ENCODE measurements at places on chromosomes 3 and 15. TPM values are rescaled to one million over a fixed set of nuclear protein-coding genes. Genes with fewer than 3 reads are reported as not detected.

Gene ARPP21
- total RNA-seq, result not detected

DNA sequence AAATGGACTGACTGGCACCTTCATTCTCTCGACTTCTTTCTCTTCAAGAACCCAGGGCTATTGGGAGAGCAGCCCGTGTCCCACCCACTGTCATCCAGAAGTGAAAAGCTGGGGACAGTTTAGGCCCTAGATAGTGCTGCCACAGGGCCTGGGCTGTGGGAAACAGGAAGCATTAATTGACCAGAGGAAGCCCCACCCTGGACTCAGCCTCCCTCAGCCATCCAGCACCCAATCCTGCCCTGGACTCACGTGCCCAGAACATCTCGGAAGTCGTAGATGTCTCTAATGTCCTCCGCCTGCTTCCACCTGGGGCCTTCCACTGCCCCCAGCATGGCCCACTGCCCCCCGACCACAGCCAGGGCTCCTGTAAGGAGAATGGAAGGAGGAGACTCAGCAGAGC lies 2.3 kb downstream of the CAMK1 start:
- H3K36me3 ChIP-seq, result peaks cover 34% of the 10 kb centered on the region
- peak overlapping the region; percentile 38 for H3K27ac ChIP-seq
- H3K4me1 ChIP-seq, result peaks cover 47% of the 10 kb centered on the region
- peak; percentile 55 for DNase-seq

Gene PDZRN3
- 16.0 TPM for total RNA-seq

DNA sequence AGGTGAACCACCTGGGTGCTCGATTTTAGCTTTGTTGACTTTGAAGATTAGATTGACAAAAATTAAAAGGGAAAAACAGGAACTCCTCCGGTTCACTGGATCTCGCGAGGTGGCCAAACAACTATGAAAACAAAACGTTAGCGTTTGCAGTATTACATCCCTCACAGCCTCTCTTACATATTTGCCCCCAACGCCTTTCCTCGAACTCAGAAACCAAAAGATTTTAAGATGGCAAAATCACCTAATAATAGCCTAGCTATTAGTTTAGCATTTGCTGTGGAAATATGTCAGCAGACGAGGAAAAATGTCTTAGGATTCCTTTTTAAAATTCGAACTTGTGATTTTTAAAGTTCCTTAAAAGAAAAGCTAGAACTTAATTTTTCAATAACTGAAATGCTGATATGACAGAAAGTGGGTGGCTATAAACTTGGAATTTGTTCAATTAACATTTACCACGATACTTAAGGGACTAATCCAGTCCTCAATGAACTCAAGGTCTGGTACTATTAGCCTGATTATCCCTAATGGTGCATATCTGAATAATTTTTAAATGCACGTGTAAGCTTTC lies 491 bp upstream of the SENP7 start:
- DNase-seq, result no peak
- H3K27me3 ChIP-seq, result no peaks in the 10 kb centered on the region
- peaks cover 18% of the 10 kb centered on the region for H3K4me1 ChIP-seq
- no peaks in the 10 kb centered on the region for H3K36me3 ChIP-seq

GRCh38 chr3:27504749-27505148 lies 20.6 kb upstream of the SLC4A7 start:
- no peak overlapping the region for H3K4me3 ChIP-seq
- H3K4me1 ChIP-seq, result peaks cover 8% of the 10 kb centered on the region
- H3K27me3 ChIP-seq, result no peaks in the 10 kb centered on the region
- H3K27ac ChIP-seq, result no peak overlapping the region
- no peak for DNase-seq
- no peaks in the 10 kb centered on the region for H3K36me3 ChIP-seq

DNA sequence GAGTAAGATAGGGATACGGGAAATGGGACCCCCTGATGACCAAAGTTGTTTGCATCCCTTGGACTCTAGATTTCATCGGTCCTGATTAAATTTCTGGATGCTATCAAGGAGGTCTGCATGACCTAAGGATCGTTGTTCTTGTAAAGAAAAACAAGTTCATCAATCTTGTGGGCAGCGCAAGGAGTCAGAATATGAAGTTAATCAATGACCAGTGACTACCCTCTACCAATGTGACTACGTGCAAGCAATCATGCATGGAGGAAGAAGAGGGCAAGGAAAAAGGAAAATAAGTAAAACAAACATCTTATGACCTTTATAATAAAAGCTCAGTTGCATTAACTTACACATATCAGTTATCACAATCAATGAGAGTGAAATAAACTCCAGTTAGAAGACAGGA lies 139.7 kb downstream of the RTP4 start:
- no peaks in the 10 kb centered on the region for H3K36me3 ChIP-seq
- H3K4me1 ChIP-seq, result no peaks in the 10 kb centered on the region
- H3K4me3 ChIP-seq, result no peak overlapping the region
- no peak for DNase-seq
- H3K27ac ChIP-seq, result no peak overlapping the region

Gene VILL
- total RNA-seq, result 12.5 TPM

Gene UROC1
- total RNA-seq, result not detected

Gene TEX55
- total RNA-seq, result not detected

Gene GABRR3
- not detected for total RNA-seq

DNA sequence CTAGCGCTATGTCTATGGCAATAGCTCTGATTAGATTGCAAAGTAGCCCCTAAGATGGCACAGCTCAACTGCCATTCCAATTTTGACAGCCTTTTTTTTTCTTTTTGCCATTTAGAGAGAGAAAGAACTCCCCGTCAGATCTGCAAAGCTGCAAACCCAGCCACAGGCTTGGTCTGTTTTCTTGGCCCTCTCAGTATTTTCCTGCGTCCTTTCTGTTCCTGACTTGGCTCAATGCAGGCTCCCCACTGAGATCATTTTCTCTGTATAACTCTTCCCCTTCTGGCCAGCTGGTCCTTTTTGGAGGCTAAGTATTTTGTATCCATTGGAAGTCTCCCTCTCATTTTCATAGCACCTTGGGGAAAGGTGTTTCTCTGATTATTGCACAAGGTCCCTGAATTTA lies 386.7 kb downstream of the UNC13C start:
- no peak overlapping the region for H3K4me3 ChIP-seq
- no peak overlapping the region for H3K27ac ChIP-seq
- no peaks in the 10 kb centered on the region for H3K4me1 ChIP-seq
- no peak for DNase-seq
- no peaks in the 10 kb centered on the region for H3K36me3 ChIP-seq

DNA sequence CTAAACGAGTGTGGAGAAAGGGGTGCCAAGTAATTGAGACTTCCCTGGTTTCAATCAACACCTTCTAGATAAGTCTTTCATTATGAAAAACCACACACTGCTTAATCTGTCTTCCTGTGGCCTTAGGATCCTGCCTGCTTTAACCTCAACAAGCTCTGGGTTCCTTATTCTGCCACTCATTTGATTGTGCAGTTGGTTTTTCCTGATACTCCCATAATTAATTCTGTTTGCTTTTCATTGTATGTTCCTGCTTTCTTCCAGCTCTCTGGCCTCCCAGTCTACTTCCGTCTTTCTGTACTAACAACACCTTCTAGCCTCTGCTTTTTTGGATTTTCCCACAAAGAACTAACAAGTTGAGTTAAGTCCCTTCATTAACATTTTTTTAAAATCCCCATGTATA lies 20.2 kb upstream of the GCNT3 start:
- H3K27ac ChIP-seq, result no peak overlapping the region
- no peaks in the 10 kb centered on the region for H3K36me3 ChIP-seq
- H3K27me3 ChIP-seq, result peaks cover 7% of the 10 kb centered on the region
- H3K4me3 ChIP-seq, result no peak overlapping the region

Gene CYP1A1
- 0.38 TPM for total RNA-seq

Gene PLA2G4E
- 1.1 TPM for total RNA-seq

GRCh38 chr3:99873269-99874102 lies 55.8 kb downstream of the CMSS1 start:
- H3K27me3 ChIP-seq, result no peaks in the 10 kb centered on the region
- peak overlapping the region; percentile 65 for H3K4me3 ChIP-seq
- H3K4me1 ChIP-seq, result peaks cover 43% of the 10 kb centered on the region
